ENCODE measurements at places on chromosomes 1 and 21. TPM values are rescaled to one million over a fixed set of nuclear protein-coding genes. Genes with fewer than 3 reads are reported as not detected.

DNA sequence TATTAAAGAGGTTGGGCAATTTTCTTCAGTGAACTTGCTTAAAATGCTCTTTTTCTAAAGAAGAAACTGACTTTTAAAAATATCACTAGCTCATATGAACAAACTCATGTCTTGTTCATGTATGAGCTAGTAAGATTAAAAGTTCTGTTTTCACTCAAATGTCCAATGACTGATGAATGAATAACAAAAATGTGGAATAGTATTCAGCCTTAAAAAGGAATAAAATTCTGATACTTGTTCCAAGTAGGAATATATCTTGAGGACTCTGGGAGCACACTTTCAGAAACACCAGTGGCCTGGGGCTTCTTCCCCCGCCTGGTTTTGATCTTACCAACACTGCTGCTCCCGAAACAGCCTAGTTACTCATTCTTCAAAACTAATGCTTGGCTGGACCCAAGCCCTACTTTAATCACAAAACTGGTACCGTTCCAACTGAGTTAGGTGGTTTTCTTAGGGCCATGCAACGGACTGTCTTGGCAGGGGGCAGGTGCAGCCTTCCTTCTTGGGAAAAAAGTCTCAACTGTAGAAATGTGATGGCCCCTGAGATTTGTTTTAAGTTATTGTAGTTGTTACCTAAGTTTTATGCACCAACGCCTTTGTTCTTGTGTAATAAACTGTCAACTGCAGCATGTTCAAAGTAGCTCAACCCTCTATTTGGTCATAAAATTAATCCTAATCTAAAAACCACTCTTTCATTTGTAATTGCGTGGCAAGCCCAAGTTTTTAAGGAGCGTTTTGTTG lies 116.0 kb downstream of the ETS2 start:
- DNase-seq = no peak

The CORT gene
- polyA plus RNA-seq = 0.11 TPM

The ZSCAN20 gene
- polyA plus RNA-seq = 1.9 TPM

The TNFAIP8L2 gene
- 4.6 TPM for polyA plus RNA-seq

- no peak for DNase-seq
These were observed 20.7 kb upstream of the IKBKE start for GRCh38 chr1:206449565-206449964.

DNA sequence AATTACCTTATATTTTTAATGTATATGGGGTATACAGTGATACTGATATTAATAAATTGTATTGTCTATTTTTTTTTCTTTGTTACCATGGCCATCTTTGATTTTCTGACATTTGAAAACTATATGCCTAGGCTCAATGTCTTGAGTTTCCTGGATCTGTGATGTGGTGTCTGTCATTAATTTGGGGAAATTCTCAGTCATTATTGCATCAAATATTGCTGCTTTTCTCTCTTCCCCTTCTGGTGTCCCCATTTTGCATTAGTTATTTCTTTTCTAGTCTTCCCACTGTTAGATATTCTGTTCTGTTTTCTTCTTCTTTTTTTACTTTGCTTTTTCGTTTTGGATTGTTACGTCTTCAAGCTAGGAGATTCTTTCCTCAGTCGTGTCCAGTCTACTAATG lies 33.8 kb downstream of the ZBTB40 start:
- DNase-seq = no peak

- no peak for DNase-seq
These were observed 42.9 kb upstream of the RCAN3 start for GRCh38 chr1:24459551-24460266.

The MATN1 gene
- polyA plus RNA-seq = 0.10 TPM

DNA sequence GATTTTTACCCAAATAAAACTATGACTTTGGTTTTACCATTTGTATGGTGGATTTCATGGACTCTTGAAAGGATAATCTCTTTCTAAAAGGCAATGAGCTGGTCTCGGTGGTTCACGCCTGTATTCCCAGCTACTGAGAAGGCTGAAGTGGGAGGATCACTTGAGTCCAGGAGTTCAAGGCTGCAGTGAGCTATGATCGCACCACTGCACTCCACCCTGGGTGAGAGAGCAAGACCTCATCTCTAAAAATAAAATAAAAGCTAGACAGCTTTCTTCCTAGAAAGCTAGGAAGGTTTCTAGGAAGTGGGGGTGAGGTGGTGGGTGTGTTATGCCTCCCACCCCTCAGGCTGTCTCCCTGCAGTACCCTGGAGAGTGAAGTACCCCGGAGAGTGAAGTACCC lies 54.0 kb upstream of the L1TD1 start:
- no peak for DNase-seq

DNA sequence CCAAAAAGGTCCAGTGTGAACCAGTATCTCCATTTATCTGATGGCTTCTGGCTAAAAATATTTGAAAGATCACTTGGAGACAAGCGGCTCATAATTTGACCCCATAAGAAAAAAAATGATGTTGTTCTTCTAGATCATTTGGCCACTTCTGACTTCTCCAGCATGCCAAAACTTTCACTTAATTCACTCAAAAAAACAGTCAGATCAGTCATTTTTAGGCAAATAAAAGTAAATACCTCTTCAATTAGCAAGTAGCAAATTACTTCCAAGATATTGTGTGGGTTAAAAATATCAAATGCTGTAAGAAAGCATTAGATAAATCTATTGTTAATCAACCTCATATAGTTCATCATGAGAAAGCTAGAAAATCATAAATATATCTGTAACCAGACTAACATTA lies 106.0 kb downstream of the ZC3H11B start:
- no peak for DNase-seq

The CA6 gene
- not detected for polyA plus RNA-seq

GRCh38 chr1:15187175-15188129 lies 33.9 kb downstream of the TMEM51 start:
- DNase-seq = no peak

DNA sequence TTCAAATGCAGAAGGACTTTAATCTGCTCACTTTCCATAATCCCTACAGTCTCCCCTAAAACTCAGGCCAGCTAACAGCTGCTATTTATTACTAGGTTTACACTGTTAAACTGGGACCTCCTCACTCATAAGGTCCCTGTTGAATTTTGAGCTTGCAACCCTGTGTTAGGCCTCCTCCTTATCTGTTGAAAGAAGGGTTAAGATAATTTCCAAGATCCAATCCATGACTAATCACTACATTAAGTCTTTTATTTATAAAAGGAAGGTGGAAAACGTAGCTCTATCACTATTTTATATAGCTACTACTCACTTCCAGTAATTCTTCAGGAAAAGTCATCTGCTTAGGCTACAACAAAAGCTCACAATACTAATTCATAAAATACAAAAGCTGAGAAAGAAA lies 79.5 kb downstream of the EVI5 start:
- no peak for DNase-seq

DNA sequence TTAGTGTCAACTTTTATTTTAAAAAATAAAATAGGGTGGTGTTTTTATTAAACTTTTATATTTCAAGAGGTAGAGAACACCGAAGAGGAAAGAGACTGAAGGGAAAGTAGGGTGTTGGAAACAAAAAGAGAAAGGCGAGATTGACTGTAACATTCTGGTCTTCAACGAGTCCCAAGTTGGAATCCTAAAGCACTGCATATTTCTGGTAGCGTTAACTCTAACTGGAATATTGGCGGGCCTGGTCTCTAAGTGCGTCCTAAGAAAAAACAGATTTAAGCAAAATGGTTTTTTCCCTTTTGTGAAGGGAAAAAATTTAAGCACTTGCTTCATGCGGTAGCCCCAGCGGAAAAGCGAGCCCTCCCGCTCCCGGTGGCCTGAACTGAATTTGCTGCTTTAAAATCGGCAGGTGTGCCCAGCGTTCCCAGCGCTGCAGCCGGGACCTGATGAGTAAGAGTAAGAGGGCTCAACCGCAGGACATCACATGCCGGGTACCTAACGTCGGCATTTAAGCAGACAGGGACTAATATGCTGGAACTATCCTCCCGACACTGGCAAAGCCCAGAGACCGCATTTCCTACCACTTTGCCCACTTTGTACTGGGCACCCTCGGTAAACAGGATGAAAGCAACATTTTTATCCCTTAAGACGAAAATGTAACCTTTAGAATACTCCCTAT lies 30.5 kb upstream of the NFIA start:
- peak; percentile 50 for DNase-seq

DNA sequence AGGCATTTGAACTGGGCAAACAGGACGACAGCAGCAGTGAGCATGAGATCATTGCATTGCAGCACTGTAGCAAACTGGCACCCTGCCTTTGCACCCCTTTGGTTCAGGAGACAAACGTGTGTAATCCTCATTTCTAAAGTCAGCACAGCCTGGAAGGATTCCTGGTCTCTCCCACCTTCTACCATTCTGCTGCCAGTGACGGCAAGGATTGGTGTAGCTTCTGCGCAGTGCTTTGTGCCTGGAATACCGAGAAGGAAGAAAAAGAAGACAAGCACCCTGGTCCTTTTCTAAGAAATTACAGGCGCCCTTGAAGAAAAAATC lies 805.3 kb downstream of the USP25 start:
- DNase-seq = peak; percentile 88

- no peak for DNase-seq
These were observed 337.2 kb upstream of the AJAP1 start for GRCh38 chr1:4317207-4317606.

The TNFRSF14 gene
- polyA plus RNA-seq = 57.6 TPM

- DNase-seq = no peak
These were observed 54.7 kb downstream of the CCDC18 start for GRCh38 chr1:93235261-93235660.

GRCh38 chr1:89958851-89959654 lies 35.9 kb upstream of the ZNF326 start:
- no peak for DNase-seq

DNA sequence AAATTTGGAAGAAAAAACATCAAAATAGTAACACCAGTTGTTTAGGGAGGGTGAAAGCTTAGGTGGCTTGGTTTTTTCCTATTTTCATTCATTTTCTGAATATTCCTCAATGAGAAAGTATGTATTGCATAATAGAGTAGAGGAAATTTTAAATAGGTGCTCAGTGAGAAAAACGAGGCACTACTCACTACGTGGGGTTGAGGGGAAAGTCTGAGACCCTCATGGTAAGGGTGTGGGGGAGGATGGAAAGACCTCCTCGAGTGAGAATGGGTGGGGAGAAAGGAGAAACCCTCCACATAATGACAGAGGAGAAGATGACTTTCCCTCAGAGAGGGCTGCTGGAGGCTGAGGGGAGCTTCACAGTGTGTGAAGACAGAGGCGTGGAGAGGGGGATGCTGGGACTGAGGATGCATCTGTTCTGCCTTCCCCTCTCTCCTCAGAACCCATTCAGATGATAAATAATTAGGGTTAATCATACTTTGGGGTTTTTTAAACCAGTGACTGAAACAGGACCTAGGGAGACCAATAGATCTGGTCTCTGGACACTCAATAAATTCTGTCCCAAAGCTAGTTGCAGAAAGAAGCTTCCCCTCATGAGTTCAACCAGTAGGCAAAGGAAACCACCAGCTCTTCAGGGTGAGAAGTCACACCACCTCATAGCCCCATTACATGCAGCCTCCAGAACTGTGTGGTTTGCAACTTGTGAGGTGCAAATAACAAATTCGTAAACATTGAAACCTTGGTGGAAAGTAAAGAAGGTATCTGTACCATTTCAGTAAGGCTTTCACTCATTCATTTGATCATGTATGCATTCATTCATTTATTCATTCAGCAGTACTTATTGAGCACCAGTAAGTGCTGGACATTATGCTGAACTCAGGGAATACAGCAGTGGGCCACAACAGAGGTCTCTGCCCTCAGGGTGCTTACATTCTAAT lies 17.1 kb downstream of the SLAMF7 start:
- DNase-seq = no peak

GRCh38 chr1:208204779-208205178 lies 39.4 kb downstream of the PLXNA2 start:
- DNase-seq = no peak

- DNase-seq = no peak
These were observed 18.2 kb downstream of the ZNF362 start for GRCh38 chr1:33274446-33274845.

The DPYD gene
- polyA plus RNA-seq = 23.9 TPM

The CHAF1B gene
- 1.6 TPM for polyA plus RNA-seq

GRCh38 chr1:223208164-223209076 lies 65.4 kb upstream of the TLR5 start:
- no peak for DNase-seq

- DNase-seq = no peak
These were observed 87.9 kb downstream of the ITPKB start for GRCh38 chr1:226651041-226651731.

GRCh38 chr1:151003180-151003579 lies 3.5 kb downstream of the MINDY1 start:
- no peak for DNase-seq

The MR1 gene
- 53.6 TPM for polyA plus RNA-seq
